ENCODE measurements at places on chromosomes 11 and 22.

- no peak for DNase-seq
These were observed 1917.5 kb downstream of the LRRC4C start for GRCh38 chr11:39541945-39542351.

- no peak for DNase-seq
These were observed 41.4 kb downstream of the DNHD1 start for GRCh38 chr11:6538456-6538855.

- no peak for DNase-seq
These were observed 6.2 kb upstream of the LRFN4 start for GRCh38 chr11:66850588-66851238.

DNA sequence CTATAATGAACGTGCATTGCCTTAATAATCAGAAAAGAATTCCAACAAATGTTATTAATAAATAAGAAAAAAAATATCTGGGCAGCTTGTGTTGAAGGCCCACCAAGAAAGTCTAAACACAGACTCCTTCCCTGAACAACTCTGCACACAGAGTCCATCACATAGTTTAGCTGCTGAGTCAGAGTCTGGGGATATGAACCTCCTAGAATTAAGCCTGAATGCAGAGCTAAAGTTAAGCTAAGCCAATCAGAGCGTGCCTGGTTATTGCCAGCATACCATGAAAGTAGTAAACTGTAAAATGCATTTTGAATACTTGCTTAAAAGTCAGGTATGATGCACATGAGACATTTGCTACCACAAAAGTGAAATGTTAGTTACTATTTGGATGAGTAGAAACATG is 25.6 kb upstream of the TENM4 start:
- DNase-seq = peak; percentile 85

DNA sequence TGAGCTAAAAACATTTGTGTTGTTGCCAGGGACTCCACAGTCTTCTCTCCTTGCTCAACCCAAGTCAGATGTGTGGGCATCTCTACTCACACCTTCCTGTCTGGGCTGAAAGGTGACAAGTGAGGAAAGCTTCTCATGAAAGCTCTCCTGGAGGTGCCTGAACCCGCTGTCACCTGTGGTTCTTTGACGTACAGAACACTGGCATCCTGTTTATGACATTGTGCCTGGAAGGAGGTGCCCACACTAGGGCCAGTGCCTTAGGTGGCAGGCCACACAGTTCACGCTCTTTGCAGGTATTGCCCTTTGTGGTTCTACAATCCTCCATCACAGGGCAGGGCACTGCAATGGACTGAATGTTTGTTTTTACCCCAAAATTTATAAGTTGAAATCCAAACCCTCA is 108.5 kb downstream of the CD44 start:
- no peak for DNase-seq

DNA sequence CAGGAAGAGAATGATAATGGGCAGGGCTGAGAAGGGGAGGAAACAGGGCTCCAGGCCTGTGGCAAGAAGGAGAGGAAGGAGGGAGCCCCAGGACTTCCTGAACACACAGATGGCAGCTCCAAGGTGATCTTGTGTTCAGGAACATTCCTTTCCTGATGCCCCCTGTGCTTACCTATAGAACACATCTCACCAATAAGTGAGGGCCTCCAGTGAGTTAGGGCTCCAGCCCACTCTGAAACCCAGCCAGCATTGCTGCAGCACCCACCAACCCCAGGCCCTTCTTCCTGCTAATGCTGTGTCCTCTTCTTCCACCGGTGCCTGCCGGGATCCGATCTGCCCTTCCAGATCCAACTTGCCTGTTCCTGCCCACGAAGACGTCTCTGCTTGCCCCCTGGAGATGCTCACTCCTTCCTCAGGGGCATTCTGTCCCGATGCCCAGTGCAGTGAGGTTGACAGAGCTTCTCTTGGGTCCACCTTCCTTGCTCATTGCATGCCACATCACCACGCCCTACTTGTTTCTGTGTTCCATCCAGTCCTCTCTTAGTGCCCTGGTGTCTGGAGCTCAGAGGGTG is 17.4 kb downstream of the ANKK1 start:
- no peak for DNase-seq

DNA sequence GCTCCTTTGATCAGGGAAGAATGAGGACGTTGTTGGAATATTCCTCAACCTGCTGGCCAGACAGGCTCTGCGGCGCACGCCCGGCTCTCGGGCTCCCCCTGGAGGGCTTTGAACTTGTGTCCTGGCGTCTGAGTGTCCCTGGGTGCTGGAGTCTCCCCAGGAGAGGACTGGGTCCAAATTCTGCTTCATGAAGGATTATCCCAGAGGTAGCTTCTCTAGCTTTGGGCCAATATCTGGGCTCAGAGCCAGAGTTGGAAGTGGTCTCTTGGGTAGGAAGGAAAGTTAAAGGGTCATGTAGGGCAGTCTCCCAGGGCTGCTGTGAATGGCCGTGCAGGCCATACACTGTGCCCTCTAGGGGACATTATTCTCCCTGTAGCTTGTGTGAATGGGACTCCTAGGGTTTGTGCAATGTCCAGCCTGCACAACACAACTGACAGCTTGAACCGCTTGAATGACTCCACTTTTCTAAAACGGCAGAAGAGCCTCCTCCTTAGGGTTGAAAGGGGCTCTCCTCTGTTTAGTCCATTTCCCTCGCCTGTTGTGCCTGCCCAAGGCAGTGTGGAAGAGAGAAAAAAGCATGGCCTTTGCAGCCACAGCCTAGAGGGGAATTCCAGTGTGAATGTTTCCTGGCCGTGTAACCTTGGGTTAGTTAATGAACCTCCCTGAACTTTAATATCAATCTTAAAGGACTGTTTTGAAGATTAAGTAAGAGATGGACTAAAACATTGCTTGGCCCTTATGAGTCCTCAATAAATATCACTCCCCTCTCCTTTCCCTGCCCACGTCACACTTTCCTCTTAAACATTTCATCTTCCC is 111.2 kb upstream of the THY1 start:
- DNase-seq = peak; percentile 58

- no peak for DNase-seq
These were observed 36.4 kb downstream of the SWAP70 start for GRCh38 chr11:9700105-9700801.

- no peak for DNase-seq
These were observed 8.1 kb downstream of the IGSF9B start for GRCh38 chr11:133948711-133949110.

All from fibroblast of skin of back (primary cell).